ENCODE measurements at places on chromosomes 4 and X. TPM values are rescaled to one million over a fixed set of nuclear protein-coding genes. Genes with fewer than 3 reads are reported as not detected.

The P2RY4 gene
- 1.4 TPM for total RNA-seq

The BMPR1B gene
- total RNA-seq = 19.5 TPM

The COL4A5 gene
- total RNA-seq = 53.5 TPM

The BEX1 gene
- total RNA-seq = not detected

The CLCN4 gene
- 5.6 TPM for total RNA-seq

The STPG2 gene
- total RNA-seq = not detected

The FRMD7 gene
- 0.28 TPM for total RNA-seq

DNA sequence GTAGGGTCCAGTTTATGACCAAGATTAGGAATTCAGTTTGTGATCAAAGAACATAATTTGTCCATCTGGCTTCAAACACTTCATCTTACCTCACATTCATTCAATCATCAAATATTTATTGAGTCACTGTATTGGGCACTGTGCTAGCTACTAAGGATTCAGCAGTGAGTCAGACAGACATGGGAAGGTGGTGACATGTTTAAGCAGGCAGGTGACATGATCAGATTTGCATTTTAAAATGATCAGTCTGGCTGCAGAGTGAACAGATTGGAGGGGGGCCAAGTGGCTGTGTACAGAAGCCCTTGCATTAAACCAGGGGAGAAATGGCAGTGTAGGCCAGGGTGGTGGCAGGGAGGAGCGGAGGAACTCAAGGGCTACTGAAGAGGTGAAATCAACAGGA, 25.1 kb upstream of the APLN start:
- no peak overlapping the region for H3K4me3 ChIP-seq
- H3K4me1 ChIP-seq = no peaks in the 10 kb centered on the region
- DNase-seq = no peak
- H3K36me3 ChIP-seq = no peaks in the 10 kb centered on the region
- H3K27ac ChIP-seq = no peak overlapping the region
- H3K27me3 ChIP-seq = no peaks in the 10 kb centered on the region

DNA sequence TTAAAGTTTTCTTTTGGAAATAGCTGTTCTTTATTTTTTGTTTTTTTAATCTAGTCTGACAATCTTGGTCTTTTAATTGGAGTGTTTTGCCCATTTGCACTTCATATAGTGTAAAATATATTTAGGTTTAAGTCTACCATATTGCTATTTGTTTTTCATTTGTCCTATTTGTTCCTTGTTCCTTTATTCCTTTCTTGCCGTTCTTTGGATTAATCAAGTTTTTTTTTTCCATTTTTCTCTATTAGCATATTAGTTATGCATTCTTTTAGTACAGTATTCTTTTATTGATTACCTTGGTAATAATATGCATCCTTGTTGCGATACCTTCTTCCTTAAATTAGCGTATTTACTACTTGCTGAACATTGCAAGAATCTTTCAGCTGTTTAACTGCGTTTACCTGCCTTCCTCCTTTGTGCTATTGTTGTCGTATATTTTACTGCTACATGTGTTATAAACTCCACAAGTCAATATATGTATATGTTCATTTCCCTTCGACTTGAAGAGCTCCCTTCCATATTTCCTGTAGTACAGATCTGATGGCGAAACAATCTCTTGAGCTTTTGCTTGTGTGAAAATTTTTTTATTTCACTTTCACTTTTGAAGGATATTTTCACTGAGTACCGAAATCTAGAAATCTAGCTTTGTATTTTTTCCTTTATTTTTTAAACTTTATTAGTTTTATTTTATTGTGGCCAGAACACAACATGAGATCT, 23.9 kb upstream of the RNF212 start:
- DNase-seq = no peak
- H3K36me3 ChIP-seq = no peaks in the 10 kb centered on the region
- H3K27me3 ChIP-seq = no peaks in the 10 kb centered on the region
- H3K27ac ChIP-seq = no peak overlapping the region

- DNase-seq = no peak
- H3K4me3 ChIP-seq = no peak overlapping the region
- no peaks in the 10 kb centered on the region for H3K4me1 ChIP-seq
- H3K27me3 ChIP-seq = no peaks in the 10 kb centered on the region
- H3K27ac ChIP-seq = no peak overlapping the region
- H3K36me3 ChIP-seq = no peaks in the 10 kb centered on the region
These were observed 328.8 kb upstream of the GATB start for GRCh38 chr4:152089584-152089983.

DNA sequence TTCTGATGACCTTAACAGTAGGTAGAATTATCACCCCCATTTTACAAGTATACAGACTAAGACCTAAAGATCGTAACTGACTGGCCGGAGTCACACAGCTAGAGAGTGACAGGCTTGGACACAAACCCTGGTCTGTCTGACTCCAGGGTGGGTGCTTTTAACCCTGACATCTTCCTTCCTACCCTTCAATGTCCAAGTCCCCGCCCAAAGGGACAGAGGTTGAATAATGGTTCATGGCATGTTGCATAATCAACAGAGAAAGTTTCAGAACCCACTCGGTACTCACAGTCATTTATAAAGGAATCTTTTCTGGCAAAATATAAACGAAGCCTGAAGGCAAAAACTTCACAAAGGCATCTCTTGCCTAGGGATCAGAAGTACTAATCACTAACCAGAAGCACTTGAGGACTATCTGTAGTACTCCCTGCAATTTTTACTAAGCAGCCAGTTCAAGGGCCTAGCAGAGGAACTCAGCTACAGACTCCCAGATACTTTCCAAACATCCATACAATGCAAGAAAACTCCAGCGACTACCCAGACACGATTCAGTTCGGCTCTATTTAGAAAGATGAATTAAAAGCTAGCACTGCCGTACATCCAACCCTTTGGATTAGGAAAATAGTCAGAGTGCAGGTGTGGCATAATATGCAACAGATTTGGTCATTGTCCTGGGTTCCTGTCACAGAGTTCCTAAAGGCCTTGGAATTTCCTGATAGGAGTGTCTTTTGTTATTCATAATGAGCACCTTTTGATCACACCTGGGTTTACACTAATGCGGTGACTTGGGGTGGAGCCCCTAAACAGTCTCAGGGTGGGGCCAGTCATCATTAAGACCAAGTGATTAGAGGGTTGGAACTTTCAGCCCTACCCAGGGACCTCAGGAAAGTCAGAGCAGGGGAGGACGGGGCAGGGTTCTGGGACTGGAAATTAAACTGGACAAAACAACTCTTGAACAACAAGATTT, 44.0 kb downstream of the RELL1 start:
- no peak overlapping the region for H3K4me3 ChIP-seq
- no peak for DNase-seq
- no peaks in the 10 kb centered on the region for H3K27me3 ChIP-seq
- peaks cover 8% of the 10 kb centered on the region for H3K36me3 ChIP-seq
- H3K27ac ChIP-seq = no peak overlapping the region

DNA sequence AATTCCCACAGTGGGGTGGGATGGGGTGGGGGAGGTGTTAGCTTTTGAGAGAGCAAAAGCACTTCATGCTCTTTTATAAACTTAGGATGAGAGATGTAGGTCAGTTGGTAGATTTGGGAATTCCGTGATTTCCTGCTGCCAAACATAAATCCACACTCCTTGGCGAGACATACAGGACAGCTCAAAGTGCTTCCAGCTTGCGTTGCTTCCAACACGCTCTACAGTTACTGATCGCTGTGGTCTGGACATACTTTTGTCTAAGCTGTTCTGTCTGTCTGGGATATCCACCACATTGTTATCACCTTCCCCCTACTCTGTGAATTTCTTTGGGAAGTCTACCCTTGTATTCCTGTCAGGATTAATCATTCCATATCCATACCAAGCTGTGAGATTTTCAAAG, 117.5 kb downstream of the RAPGEF2 start:
- H3K4me3 ChIP-seq = no peak overlapping the region
- no peaks in the 10 kb centered on the region for H3K36me3 ChIP-seq
- no peaks in the 10 kb centered on the region for H3K27me3 ChIP-seq

- no peak overlapping the region for H3K27ac ChIP-seq
- H3K4me3 ChIP-seq = no peak overlapping the region
- no peaks in the 10 kb centered on the region for H3K27me3 ChIP-seq
- H3K36me3 ChIP-seq = no peaks in the 10 kb centered on the region
These were observed 163.8 kb downstream of the ATRX start for GRCh38 chrX:77622233-77622632.

- H3K4me1 ChIP-seq = no peaks in the 10 kb centered on the region
- no peaks in the 10 kb centered on the region for H3K27me3 ChIP-seq
- no peaks in the 10 kb centered on the region for H3K36me3 ChIP-seq
- H3K27ac ChIP-seq = no peak overlapping the region
- no peak for DNase-seq
These were observed 128.3 kb upstream of the KLF3 start for GRCh38 chr4:38535717-38536116.

DNA sequence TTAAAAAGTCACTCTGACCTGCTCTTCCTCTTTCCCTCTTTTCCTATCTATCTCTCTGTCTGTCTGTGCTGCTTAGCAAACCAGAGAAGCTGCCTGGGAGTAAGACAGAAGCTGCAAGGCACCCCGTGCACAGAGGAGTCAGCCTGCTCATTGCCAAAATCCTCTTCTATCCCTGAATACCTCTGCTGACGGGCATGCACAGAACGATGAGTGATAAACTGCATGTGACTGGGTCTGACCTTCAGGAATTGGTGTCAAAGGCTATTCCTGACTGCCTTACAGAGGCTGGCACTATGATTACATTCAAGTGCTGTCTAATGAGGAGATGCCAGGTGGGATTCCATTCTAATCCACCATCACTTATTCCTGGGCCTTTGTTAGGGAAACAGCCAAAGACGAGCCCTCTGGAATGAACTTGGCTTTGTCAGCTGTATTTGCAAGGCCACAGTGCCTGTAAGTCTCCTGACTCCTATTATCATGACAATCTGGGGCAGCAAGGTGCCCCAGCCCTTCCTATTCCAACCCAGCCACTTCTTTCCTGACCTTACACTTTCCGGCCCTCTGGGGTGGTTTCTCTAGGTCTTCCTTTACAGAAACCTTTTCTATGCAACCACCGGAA, 45.4 kb upstream of the CTAG2 start:
- no peak overlapping the region for H3K27ac ChIP-seq
- H3K27me3 ChIP-seq = no peaks in the 10 kb centered on the region
- no peaks in the 10 kb centered on the region for H3K4me1 ChIP-seq
- H3K36me3 ChIP-seq = peaks cover 5% of the 10 kb centered on the region

- no peaks in the 10 kb centered on the region for H3K4me1 ChIP-seq
- H3K27ac ChIP-seq = no peak overlapping the region
These were observed 224.0 kb upstream of the TENM3 start for GRCh38 chr4:182019148-182019652.

DNA sequence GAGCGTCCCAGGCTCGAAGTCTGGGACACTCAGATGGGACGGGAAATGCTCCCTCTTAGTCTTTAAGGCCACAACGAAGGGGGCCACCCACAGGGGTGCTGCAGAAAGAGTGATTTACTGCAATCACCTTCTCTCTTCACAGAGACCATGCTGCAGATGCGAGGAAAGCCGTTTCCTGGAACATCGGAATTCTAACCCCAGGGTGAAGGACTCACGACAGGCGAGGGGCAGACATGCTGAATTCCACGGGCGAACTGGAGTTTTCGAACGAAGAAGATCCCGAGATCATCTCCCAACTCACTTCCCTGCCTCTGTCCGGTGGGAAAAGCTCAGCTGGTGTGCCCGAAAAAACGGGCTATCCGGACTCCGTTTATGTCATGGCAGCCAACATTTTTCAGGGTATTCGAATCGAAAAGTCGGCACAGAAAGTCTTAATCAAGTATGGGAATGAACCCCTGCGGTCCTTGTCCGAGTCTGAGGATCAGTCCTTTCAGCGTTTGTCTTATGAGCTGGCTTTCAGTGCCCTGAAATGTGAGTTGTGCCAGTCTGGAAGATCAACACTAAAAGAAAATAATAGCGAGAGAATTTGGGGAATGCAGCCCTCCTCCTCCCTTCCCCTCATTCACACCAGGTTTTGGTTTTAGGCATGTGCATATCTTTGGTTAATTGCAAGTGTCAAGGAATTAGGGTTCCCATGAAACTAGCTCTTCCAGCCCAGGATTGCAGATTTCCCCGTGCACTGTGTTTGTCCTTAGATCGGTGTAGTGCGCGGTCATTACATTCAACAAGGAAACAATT, 905 bp downstream of the NSUN7 start:
- DNase-seq = no peak
- H3K36me3 ChIP-seq = no peaks in the 10 kb centered on the region
- no peaks in the 10 kb centered on the region for H3K27me3 ChIP-seq
- H3K4me3 ChIP-seq = peak overlapping the region; percentile 91

All from thoracic aorta (tissue), 2 donors.